ENCODE measurements at places on chromosomes 3 and 15. TPM values are rescaled to one million over a fixed set of nuclear protein-coding genes. Genes with fewer than 3 reads are reported as not detected.

Gene CCDC39
- not detected for total RNA-seq

Gene UBA3
- 47.6 TPM for total RNA-seq

GRCh38 chr3:66618066-66618465 lies 117.2 kb upstream of the LRIG1 start:
- DNase-seq = no peak

DNA sequence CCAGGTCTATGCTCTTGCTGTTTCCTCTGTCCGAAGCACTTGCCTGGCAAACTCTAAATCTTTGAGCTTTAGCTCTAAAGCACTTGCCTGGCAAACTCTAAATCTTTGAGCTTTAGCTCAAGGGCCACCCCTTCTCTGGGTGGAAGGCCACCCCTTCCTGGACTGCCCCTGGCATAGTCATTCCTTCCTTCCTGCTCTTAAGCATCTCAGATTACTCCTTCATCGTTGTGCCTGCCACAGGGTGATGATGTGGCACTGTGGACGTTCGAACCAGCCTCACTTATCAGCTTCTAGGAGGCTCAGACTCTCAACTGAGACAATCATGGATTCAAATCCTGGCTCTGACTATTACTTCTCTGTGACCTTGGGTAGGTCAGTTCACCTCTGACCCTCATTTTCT lies 10.5 kb upstream of the CRABP1 start:
- no peak for DNase-seq

- peak; percentile 66 for DNase-seq
Measured at GRCh38 chr3:169871129-169871886, 1.6 kb upstream of the LRRC31 start.

- DNase-seq = no peak
Measured at GRCh38 chr3:65783117-65783516, 255.6 kb downstream of the MAGI1 start.

DNA sequence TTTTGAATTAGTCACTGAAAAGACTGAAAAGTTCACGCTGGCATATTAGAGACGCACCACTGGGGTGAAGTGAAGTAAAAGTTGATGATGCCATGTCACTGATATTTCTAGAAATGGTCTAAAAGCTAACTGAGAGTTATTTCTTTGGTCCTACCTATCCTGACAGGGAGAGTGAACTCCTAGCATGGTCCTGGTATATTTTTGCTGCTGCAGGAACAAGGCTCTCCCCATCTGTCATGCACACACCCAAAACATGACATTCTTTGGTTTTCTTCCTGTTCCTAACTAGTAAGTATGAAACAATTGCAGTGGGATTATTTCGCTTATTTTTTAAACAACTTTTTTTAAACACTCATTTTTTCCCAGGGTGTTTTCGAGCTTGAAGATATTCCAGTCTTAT lies 466.7 kb downstream of the ERC2 start:
- DNase-seq = no peak

- DNase-seq = no peak
Measured at GRCh38 chr3:82229397-82229796, 468.0 kb upstream of the GBE1 start.

Measured in left colon (tissue), 2 donors.